ENCODE measurements at places on chromosomes 11 and 22.

DNA sequence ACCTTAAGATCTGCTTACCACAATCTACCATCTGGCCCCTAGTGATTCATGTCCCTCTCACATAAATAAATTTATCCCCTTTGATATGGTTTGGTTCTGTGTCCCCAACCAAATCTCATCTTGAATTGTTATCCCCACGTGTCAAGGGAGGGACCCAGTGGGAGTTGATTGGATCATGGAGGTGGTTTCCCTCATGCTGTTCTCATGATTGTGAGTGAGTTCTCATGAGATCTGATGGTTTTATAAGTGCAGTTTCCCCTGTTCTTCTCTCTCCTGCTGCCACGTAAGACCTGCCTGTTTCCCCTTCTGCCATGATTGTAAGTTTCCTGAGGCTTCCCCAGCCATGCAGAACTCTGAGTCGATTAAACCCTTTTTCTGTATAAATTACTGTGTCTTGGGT lies 37.2 kb downstream of the OR2AG2 start:
- DNase-seq, result no peak

- DNase-seq, result no peak
These were observed 7.7 kb downstream of the KCTD21 start for GRCh38 chr11:78180751-78181150.

DNA sequence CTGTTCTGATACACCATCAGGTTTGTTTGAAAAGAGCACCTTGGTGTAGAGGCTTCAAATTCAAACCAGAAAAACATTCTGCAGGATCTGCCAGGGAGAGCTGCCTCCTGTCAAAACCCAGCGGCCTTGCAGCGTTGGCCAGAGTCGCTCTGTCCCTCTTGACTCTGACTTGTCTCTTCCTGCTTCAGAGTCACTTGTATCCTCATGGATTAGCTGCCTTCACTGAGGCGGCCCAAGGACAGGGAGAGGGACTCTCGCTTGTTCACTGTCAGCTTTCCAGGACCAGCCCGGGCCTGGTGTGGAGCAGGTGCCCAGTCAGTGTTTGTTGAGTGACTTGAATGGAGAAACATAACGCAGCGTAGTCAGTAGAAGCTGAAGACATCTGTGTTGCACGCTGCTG lies 18.0 kb downstream of the TBC1D22A start:
- no peak for DNase-seq

DNA sequence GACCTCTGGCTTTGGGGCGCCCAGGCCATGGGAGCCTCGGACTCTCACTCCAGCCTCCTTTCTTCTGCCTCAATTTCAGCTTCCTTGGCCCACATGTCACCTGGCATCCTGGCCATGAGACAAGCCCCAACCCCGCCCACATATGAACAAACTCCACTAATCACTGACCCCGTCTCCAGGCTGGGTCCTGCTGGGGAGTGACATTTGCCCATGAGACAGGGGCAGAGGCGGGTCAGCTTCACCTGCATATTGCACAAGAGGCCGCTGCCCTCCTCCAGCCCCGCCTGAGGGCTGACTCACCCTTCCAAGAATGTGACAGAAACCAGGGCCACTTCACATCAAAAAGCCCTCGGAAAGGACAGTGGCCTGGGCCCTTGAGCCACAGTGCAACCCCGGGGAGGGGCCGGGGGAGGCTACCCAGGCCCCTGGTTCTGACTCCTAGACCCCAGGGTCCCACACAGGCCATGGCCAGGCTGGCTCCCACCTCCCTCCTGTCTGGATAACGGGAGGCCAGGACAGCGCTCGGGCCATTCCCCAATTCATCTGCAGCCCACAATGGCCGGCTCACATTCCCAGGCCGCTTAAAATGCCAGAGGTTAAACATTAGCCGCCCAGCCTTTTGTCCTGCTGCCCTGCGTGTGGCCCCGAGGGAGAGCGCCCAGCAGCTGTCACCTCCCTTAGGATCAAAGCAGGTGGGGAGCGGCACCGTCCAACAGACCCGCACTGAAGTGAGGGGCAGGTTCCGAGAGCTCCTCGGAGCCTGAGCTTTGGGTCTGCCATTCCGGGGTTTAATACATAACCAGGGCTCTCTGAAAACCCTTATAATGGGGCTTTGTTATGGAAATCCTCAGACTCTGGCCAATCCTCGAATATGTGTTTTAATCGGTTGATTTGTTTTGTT lies 42.3 kb downstream of the TRMU start:
- no peak for DNase-seq

- DNase-seq, result no peak
These were observed 1047.1 kb upstream of the CCDC90B start for GRCh38 chr11:84333221-84333620.

- no peak for DNase-seq
These were observed 49.9 kb upstream of the LDLRAD3 start for GRCh38 chr11:35893796-35894475.

DNA sequence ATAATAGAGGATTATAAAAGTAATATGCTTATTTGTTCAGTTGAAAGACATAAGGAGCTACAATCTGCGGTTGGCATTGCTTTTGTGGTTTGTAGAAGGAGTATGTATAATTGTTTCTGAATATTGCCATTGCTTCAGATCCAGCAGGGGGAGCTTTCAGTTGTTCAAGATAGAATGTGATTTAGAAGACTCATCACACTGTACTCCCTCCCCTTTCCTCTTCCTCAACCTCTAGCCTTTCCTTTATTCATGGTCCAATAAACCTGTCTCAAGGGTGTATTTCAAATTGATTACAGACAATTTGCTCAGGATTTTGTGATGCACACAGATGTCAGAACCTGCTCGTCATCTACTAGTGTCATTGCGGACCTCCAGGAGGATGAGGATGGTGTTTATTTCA lies 9.8 kb downstream of the PRMT3 start:
- DNase-seq, result peak; percentile 73

GRCh38 chr11:1862588-1863351 lies 9.9 kb downstream of the LSP1 start:
- DNase-seq, result no peak

DNA sequence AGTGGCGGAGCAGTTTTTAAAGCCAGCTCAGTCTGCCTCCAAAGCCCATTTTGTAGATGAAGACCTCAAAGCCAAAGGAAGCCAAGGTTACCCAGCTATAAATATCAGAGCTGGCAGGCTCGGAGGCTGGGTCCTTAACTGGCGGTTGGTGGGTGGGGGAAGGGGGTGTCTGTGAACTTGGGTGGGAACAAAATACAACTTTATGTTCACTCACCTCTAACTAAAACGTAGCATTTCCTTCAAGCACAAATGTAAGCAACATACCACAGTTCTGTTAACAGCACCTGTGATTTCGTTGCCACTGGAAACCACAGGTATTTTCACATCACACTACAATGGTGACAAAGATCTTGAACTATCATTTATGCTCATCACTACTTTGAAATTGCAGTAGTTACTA lies 99.7 kb upstream of the SYT13 start:
- DNase-seq, result no peak

DNA sequence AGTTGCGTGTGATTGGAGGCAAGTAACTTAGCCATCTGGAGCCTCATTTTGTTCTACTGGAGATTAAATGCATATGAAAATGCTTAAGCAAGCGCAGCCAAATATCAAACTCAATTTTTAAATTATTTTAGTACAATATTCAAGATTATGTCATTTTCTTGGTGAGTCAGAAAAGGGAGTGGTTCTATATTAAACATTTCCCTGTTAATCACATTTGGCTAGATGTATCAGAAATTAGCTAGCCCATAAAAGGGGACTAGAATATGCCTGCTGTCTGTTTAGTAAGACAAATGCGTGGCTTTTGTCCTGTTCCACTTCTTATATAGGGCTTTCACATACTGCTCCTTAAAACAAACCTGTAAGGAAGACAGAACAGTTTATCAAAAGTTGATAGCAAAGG lies 35.0 kb upstream of the BMAL1 start:
- DNase-seq, result no peak

- peak; percentile 39 for DNase-seq
These were observed 638 bp downstream of the PARVA start for GRCh38 chr11:12377824-12378593.

GRCh38 chr11:122981388-122982264 lies at the start of gene BSX:
TSS of gene BSX (minus strand) at chr11:122981834. CDS start at chr11:122981671, 163 bp downstream.
- DNase-seq, result no peak

DNA sequence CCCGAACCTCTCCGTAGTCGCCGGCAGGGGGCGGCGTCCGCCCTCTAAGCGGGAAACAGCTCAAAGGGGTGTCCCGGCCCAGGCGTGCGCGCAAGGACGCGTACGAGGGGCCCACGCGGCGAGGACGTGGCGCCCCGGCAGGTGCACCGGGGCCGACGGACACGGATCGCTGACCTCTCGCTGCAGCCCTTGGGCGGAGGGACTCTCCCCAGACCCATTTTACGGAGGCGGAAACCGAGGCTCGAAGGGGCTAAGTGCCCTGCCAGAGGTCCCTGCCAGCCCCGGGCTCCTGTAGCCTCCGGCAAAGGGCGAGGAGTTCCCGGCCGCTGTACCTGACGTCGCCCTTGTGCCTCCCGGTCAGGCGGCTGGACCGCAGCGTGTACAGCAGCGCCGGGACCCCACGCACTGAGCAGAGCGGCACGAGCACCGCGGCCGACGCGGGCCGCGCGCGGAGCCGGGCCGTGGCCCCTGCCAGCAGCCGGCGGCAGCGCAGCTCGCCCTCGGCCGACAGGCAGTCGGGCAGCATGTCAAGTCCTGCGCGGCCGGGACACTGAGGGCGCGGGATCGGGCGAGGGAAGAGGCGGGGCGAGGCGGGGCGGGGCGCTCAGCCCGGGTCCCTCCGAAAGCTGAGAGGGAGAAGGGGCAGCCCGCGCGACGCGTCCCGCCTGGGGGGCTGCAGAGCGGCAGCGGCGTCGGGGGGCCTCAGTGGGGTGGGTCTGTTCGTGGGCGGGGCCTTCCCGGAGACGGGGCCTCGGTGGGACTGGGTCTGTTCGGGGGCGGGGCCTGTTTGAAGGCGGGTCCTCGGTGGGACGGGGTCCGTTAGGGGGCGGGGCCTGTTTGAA lies at the start of gene NUDT8:
Gene NUDT8 (minus strand): TSS at position 552 of the 842 bp plus-strand sequence. CDS start 26 bp downstream, at position 526.
- DNase-seq, result peak; percentile 34

All from NCI-H1092 treated with DMSO at 0.1 percent for 48 hours (cell line).